Fibroblast of skin of left quadriceps (primary cell): ENCODE measurements at places on chromosomes 6 and 20.

GRCh38 chr6:33683576-33684427 is 27.7 kb downstream of the UQCC2 start:
- no peak for DNase-seq

- DNase-seq: peak; percentile 20
Measured at GRCh38 chr20:44279228-44279627, 31.8 kb downstream of the FITM2 start.

- no peak for DNase-seq
Measured at GRCh38 chr6:132316970-132317369, 84.3 kb downstream of the MOXD1 start.

DNA sequence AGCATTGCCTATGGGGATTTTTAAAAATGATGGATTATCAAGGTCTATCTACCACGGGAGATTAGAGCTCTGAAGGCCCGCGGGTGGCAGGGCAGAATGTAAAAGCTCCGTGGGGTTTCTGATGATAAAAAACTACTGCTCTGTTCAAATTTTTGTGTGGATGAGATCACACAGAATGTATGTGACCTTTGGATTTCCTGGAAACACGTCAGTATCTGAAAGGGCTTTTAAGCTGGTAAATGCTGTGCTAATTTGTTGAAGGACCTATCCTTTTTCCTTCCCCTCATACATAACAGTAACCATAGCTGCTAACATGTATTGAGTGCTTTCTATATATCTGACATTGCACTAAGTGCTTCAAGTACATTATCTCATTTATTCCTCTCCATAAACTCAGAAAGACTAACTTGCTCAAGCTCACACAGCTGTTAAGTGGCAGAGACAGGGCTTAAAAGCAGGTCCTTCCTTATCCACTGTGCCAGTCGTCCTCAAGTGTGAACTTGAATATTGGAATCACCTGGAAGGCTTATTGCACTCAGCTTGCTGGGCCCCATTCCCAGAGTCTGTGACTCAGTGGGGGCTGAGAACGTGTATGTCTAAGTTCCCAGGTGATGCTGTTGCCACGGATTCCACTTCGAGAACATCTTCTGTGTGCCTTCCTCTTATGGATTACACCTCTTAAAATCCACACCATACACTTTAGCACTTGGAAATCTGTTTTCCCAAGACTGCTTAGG is 1.9 kb upstream of the TMEM242 start:
- DNase-seq: no peak

GRCh38 chr6:135506270-135506997 is 8.9 kb upstream of the AHI1 start:
- DNase-seq: no peak

- peak; percentile 98 for DNase-seq
Measured at GRCh38 chr6:136609873-136610706, 59.9 kb upstream of the MAP7 start.
